ENCODE measurements at places on chromosomes 16 and 17.
A peak's percentile ranks its signal among the peaks of the same experiment; 100 is the strongest.

DNA sequence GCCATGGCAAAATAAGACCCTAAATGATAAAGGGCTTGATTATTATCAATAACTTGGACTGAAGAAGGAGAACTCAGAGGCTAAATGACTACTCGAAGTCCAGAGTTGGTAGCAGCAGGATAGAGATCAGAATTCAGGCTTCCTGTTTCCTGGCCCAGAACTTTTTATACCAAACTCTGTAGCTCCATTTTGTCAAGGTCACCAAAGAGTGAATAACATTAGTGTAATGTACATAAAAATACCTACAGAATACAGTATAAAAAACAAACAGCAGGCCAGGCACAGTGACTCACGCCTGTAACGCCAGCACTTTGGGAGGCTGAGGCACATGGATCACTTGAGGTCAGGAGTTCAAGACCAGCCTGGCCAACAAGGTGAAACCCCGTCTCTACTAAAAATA is 79.0 kb downstream of the ARHGAP17 start:
- no peak for DNase-seq

DNA sequence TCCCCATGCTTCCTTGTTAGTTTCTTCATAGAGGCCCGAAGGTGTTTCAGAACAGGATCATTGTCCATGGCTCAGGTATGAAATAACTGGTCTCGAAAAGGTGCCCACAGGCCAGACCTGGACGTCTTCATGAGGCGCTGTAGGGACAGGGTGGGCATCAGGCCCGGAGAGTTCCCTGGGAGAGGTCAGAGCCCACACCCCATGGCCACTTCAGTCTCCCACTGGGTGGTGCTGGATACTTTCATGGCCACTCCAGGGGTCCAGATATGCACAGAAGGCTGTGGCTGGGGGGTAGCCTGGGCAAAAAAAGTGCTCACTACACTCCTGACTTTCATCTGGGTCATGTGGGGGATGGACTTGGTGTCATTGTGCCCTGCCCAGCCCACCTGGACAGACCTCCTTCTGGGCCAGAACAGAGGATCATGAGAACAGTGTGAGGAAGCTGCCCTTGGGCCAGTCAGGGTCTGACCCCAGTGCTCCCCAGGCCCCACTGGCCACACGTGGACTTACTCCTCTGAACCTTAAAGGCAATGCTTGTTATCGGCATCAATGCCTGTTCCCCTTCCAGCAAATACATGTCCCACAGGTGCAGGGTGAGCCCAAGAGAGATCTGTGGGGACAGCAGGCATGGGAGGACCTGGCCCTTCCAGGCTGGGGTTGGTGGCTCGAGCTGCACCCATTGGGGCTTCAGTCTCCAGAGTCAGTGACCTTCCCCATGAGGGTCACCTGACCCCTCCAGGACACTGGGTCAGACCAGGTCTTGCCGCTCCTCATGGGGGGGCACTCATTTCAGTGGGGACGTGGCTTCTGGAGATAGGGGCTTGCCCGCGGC is 36.9 kb downstream of the LGALS9 start:
- DNase-seq: no peak

DNA sequence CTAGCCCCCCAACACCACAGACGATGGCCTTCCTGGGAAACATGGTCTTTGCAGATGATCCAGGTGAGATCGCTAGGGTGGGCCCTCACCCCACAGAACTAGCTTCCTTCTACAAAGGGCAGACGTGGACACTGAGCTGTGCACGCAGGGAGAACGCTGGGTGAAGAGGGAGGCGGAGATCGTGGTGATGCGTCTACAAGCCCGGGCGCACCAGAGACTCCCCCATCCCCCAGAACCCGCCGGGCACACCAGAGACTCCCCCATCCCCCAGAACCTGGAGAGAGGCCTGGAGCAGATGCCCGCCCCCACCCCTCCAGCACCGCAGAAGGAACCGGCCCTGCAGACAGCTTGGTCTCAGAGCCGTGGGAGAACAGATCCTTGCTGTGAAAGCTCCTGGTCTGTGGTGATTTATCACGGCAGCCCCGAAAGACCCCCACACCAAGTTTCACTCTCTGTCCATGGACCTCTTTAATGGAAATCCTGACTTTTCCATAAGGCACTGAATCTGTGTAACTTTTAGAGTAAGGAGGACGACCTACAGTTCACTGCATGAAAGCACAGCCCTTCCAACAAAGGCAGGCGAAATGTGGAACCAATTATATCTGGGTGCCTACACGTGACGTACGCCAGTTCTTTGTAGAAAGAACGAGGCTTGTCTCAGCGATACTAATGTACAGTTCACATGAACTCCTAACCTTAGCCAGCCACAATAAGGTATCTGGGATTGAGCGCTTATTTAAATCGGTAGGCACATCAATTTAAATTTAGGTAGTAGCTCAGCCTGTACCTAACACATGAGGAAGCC is 88.5 kb downstream of the ANKRD11 start:
- no peak for DNase-seq

DNA sequence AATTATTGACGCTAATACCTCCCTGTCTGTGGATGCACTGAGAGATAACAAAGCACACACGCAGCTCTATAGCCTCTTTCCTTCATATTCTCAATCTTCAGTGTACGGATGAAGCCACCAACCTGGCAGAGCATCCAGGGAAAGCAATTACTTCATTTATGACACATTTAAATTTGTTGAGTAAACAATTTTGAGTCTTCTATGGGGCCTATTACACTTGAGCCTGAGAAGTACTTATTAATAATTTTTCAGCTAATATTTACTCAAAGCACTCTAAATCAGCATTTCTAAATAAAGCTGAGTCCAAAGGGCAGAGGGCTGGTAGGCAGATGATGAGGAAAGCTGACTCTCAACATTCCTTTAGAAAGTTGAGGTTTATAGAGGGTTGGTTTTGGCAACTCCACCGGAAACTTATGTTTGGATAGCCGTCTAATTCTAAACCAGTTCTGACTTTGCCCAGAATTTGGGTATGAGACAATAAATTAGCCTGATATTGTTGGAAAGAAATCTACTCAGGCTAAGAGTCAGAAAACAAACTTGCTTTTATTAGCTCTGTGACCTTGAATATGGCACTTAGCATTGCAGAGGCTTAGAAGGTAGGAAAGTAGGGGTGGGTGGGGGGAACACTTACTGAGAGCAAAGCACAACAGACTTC is 643.5 kb downstream of the CDH11 start:
- DNase-seq: no peak

GRCh38 chr17:58176200-58176599 is 9.4 kb downstream of the OR4D2 start:
- DNase-seq: no peak

DNA sequence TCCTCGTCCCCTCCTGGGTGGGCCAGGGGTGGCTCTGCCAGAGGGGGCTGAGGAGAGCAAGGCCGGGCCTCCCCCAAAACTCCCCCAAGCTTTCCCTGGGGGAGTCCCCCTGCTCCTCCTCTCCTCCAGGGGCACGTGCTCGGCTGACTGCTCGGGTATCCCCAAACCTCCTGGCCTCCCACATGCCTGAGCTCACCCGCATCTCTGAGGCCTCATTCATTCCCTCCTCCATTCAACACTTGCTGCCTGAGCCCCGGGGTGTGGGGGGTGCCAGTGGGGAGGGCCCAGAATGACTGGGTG is 83.1 kb downstream of the RTN4RL1 start:
- no peak for DNase-seq

DNA sequence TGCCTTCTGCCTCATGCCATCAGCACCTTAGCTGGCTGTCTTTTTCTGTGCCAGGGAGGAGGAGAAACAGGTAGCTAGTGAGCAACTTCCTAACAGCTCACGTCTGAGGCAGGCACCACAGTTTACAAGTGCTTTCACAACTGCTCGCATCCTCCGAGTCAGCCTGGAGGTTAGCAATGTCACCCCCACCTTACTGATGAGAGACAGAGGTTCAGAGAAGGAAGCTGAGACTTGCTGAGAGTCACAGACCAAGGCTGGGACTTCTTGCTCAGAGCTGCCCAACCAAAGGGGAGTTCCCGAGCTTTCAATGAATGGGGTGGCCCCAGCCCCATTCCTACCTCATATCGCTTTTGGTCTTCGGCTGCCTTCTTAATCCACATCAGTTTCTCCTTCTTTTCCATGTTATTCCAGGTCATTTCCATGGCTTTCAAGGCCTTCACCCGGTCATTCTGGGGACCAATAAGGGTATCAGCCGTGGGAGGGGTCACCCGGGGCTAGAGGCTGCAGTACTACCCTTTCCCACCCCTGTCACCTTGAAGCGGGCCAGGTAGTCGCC is 9.6 kb downstream of the UBTF start:
- DNase-seq: no peak

DNA sequence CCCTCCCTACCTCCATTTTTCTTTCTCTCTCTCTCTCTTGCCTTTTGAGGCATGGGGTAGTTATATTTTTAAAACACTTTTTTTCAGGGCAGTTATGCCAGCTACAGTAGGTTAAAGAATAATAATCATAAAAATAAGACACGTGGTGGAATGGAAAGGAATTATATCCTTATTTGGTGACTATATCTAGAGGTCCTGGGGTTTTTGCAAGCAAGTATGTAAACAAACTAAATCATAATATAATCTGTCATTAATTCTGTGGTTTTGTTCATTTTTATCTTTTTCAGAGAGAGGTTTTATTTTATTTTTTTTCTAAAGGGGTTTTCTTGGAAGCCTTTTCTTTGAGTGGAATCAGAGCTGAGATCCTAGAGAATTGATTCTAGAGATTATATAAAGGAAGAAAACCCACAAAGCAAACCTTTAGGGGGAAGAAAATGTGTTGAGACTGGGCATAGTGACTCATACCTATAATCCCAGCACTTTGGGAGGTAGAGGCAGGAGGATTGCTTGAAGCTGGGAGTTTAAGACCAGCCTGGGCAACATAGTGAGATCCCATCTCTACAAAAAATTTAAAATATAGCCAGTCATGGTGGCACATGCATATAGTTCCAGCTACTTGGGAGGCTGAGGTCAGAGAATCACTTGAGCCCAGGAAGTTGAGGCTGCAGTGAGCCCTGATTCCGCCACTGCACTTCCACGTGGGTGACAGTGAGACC is 53.2 kb downstream of the NQO1 start:
- DNase-seq: no peak

- no peak for DNase-seq
Measured at GRCh38 chr16:70437582-70438557, 1.0 kb downstream of the ST3GAL2 start.

GRCh38 chr17:68290955-68291835 is at the start of the genes ARSG and SLC16A6:
Gene ARSG, plus strand, starts transcription at chr17:68291495. Its CDS starts 15,999 bp downstream, at chr17:68307494.
Gene SLC16A6, minus strand, starts transcription at chr17:68291127. Its CDS starts 12,807 bp downstream, at chr17:68278320.
- peak; percentile 91 for DNase-seq

GRCh38 chr16:55285586-55285985 is 38.4 kb upstream of the IRX6 start:
- DNase-seq: no peak

DNA sequence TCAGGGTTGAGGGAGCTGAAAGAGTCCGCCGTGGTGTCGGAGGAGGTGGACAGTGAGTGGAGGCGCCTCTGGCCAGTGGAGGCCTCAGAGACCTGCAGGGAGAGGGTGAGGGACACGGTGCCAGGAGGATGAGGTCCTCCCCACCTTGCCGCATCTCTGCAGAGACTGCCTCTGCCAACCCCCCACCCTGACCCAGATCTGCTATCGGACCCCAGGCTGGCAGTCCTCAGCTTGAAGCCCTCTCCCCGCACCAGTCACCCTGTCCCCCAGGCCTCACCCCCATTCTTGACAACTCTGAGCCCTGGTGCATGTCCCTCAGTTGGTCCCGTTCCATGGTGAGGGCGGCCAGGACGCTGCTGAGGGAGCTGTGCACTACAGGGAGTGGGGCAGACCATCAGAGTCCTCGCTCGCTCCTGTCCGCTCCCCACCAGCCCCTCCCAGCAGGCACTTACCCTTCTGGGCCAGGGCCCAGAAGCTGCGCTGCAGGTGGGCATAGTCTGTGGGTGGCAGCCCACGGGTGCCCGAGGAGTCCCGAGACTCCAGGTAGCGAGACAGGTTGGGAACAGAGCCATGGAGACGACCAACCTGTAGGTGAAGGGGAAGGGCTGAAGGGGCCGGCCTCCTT is 5.4 kb downstream of the OSBPL7 start:
- DNase-seq: no peak

DNA sequence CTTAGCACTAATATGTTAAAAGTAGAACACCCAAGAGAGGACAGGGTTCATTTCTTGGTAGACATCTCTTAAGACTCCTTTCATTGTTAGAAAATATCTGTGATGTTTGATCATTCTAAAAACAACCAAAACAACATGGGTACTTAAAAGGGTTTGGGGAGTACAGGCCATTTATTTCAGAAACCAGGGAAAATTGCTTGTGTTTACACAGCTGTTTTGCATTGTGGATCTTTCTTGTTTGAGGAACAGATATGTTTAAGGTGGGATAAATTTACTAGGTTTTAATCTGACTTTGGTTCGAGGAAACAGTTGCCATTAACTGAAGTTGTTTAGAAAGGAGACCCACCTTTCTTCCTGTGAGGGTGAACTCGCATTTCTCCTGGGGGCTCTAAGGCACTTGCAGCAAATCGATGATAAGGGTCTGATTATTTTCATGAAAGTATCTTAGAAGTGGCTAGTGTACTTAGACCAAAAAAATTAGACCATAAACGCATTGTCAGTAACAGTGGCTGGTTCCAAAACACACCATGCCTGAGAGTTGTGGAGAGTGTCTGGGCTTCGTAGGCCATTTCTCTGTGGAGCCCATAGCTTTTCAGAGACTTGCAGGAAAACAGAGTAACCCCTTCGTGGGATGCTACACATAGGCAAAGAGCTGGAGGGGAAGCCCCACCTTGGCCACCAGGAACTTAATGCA is 17.6 kb downstream of the CLUAP1 start:
- DNase-seq: no peak

- DNase-seq: no peak
Measured at GRCh38 chr17:27733773-27734172, 66.6 kb downstream of the NOS2 start.

- DNase-seq: no peak
Measured at GRCh38 chr17:78857266-78857665, 16.7 kb upstream of the USP36 start.

DNA sequence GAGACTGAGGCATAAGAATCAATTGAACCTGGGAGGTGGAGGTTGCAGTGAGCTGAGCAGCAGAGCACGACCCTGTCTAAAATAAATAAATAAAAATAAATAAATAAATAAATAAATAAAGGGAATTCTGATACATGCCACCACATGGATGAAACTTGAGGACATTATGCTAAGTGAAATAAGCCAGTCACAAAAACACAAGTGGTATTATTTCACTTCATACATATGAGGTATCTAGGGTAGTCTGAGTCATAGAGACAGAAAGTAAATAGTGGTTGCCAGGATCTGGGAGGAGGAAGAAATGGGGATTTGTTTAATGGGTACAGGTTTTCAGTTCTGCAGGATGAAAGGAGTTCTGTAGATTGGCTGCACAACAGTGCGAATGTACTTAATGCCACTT is 16.3 kb downstream of the PIPOX start:
- no peak for DNase-seq

GRCh38 chr17:15479703-15480102 is 12.3 kb upstream of the CDRT4 start:
- no peak for DNase-seq

DNA sequence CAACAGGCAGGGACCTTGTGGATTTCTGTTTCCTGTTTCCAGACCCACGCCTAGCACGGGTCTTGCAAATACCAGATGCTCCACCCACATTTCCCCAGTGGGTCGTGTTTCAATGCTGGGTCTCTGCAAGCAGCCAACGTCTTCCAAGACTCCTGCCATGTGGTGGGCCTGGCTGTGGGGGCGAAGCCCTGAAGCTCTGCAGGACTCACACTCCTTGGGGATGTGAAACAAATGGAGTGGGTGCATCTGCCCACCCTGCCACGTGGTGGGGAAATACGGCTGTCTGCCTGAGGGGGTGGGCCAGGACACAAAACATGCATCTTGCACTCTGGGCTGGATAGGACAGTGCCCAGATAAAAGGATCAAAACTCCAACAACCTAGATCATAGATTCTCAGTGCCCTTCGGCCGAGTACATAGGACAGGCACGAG is 32.6 kb downstream of the FA2H start:
- no peak for DNase-seq

- no peak for DNase-seq
Measured at GRCh38 chr17:67862614-67863217, 37.4 kb downstream of the BPTF start.
